ENCODE measurements at places on chromosomes 6 and 20. TPM values are rescaled to one million over a fixed set of nuclear protein-coding genes. Genes with fewer than 3 reads are reported as not detected.
A peak's percentile ranks its signal among the peaks of the same experiment; 100 is the strongest.

Gene GSTA3
- total RNA-seq: not detected

Gene DNAH8
- total RNA-seq: 0.22 TPM

Gene TP53TG5
- total RNA-seq: not detected

Gene HCRTR2
- not detected for total RNA-seq

Gene GTSF1L
- total RNA-seq: not detected

Gene FLRT3
- total RNA-seq: not detected

Gene MATN4
- total RNA-seq: 0.31 TPM

Gene HLA-DRB5
- total RNA-seq: 53.6 TPM

Gene ETV7
- total RNA-seq: 19.8 TPM

Gene SLC17A1
- not detected for total RNA-seq

Gene SNTA1
- 1.5 TPM for total RNA-seq

DNA sequence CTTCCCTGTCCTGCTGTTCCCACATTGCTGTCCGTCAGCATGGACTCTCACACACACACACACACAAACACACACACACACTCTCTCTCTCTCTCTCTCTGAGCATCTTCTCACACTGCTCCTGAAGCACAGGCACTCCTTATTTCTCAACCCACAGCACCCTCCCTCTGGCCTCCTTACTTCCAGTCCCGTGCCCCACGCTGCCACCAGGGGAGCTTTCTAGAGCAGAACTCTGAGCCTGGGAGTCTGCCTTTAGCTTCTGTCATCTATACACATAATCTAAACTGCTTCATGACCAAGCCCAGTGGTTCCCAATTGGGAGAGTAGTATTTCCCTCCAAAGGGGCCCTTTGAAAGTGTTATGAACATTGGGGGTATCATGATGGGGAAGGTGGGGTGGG is 29.1 kb downstream of the HECA start:
- H3K36me3 ChIP-seq: peaks cover 13% of the 10 kb centered on the region
- peak overlapping the region; percentile 82 for H3K27ac ChIP-seq
- H3K4me1 ChIP-seq: peaks cover 74% of the 10 kb centered on the region
- DNase-seq: no peak
- H3K4me3 ChIP-seq: peak overlapping the region; percentile 38
- no peaks in the 10 kb centered on the region for H3K27me3 ChIP-seq

- H3K4me3 ChIP-seq: no peak overlapping the region
- H3K4me1 ChIP-seq: no peaks in the 10 kb centered on the region
- H3K36me3 ChIP-seq: no peaks in the 10 kb centered on the region
- no peak for DNase-seq
- H3K27ac ChIP-seq: no peak overlapping the region
These were observed 150.7 kb downstream of the DOK5 start for GRCh38 chr20:54626126-54626525.

- no peaks in the 10 kb centered on the region for H3K4me1 ChIP-seq
- H3K27me3 ChIP-seq: no peaks in the 10 kb centered on the region
- no peak overlapping the region for H3K27ac ChIP-seq
These were observed 289.1 kb upstream of the MANEA start for GRCh38 chr6:95288251-95288650.

- no peak for DNase-seq
- H3K4me1 ChIP-seq: no peaks in the 10 kb centered on the region
- no peak overlapping the region for H3K4me3 ChIP-seq
- no peaks in the 10 kb centered on the region for H3K27me3 ChIP-seq
These were observed 1.6 kb upstream of the ADIG start for GRCh38 chr20:38579219-38579910.

DNA sequence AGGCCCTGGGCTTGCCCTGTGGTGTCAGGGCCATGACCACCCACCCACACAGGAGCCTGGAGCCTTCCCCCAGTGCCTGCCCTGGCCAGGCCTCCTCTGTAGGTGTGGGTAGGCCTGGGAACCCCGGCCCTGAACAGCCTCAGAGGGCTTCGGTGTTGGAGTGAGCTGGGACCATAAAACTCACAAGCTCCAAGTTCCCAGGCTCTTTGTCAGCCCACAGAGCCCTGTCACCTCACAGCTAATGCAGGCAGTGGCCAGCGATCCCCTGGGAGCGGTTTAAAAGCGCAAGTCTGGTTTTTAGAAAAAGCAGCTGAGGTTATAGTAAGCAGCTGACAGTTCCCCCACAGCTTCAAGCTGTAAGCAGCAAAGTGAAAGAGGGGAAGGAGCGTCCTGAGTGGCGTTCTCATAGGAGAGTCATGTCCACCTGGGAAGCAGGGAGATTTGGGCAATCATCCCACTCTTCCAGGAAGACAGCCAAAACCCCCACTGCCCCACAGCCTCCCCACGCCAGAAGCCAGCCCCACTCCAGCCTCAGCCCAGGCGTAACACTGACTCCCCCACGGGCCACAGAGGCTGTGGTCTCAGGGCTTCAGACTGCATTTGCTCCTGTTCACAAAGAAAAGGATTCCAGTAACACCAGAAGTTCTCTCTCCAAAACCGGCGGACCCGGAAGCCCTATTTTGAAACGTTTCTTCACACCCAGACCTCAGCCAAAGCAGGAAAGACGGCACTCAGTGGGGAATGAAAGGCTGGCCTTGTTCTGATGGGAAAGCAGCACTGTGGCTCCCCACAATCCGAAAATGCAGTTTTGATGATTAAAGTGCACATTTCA is 34.3 kb upstream of the FOXC1 start:
- no peak for DNase-seq
- no peak overlapping the region for H3K27ac ChIP-seq
- peaks cover 16% of the 10 kb centered on the region for H3K36me3 ChIP-seq
- H3K27me3 ChIP-seq: peaks cover 15% of the 10 kb centered on the region
- no peaks in the 10 kb centered on the region for H3K4me1 ChIP-seq
- H3K4me3 ChIP-seq: no peak overlapping the region

GRCh38 chr6:24339932-24340331 is 17.9 kb downstream of the DCDC2 start:
- H3K36me3 ChIP-seq: peaks cover 18% of the 10 kb centered on the region
- no peak overlapping the region for H3K4me3 ChIP-seq
- peaks cover 23% of the 10 kb centered on the region for H3K27me3 ChIP-seq
- H3K4me1 ChIP-seq: no peaks in the 10 kb centered on the region

DNA sequence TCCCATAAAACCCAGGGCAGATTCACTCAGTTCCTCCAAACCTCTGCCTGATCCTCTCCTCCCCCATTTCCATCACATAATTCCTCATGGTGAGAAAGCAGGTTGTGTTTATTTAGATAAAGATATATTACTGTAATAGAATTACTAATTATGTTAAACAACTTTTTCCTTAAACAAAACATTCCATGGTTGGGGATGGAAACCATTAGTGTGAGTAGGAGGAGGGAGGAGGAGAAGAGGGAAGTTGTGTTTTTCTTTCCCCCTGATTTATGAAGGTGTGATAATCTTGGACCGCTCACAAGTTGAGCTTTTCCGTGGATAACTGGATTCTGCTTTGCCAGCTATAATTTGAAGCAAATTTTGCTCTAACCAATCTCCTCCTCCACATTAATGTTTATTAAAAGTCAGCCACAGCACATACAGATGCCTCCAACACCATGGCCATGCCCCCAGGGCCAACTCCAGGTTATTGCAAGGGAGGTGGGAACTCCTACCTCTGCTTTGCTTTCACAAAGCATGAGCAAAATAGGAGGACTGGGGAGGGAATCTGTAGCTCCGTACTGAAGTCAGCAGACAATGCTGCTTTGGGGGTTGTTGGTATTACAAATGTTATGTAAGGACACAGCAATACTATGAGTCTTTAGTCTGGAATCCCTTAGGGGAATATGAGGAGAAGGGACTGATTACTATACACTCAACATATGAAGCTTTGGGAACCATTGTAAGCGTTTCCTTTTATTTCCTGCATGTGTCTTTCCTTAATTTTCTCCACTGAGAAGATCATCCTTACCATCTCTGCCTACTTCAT is 542.0 kb downstream of the DHX35 start:
- no peak overlapping the region for H3K27ac ChIP-seq
- H3K27me3 ChIP-seq: no peaks in the 10 kb centered on the region
- no peak for DNase-seq
- no peaks in the 10 kb centered on the region for H3K4me1 ChIP-seq

DNA sequence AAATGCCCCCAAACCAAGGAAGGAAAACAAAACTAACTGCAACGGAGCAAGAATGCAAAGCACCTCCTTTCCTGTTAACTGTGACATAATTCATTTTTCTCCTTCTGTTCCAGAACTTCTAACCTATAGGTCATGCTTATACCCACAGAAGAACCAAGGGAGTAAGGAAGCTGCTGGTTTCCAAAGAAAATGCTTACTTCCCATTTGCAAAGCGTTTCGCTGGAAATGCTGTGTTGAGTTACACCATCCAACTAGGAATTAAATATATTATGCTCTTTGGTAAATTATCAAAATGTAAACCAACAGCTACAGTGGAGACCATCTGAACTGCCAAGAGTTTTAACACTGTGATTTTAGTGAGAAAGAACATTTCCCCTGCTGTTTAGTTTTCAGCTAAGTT is 42.9 kb downstream of the ATXN1 start:
- peaks cover 43% of the 10 kb centered on the region for H3K4me1 ChIP-seq
- no peaks in the 10 kb centered on the region for H3K36me3 ChIP-seq
- DNase-seq: no peak

- no peaks in the 10 kb centered on the region for H3K27me3 ChIP-seq
- no peak overlapping the region for H3K4me3 ChIP-seq
- no peaks in the 10 kb centered on the region for H3K36me3 ChIP-seq
- H3K4me1 ChIP-seq: no peaks in the 10 kb centered on the region
These were observed 105.3 kb upstream of the CDYL start for GRCh38 chr6:4670824-4671409.

- H3K4me1 ChIP-seq: peaks cover 5% of the 10 kb centered on the region
- H3K27ac ChIP-seq: no peak overlapping the region
- no peak for DNase-seq
- H3K36me3 ChIP-seq: peaks cover 23% of the 10 kb centered on the region
- no peaks in the 10 kb centered on the region for H3K27me3 ChIP-seq
- no peak overlapping the region for H3K4me3 ChIP-seq
These were observed 123.5 kb upstream of the SAMD5 start for GRCh38 chr6:147384737-147385710.

GRCh38 chr20:57698116-57698866 is 11.5 kb downstream of the PMEPA1 start:
- peaks cover 16% of the 10 kb centered on the region for H3K27me3 ChIP-seq
- no peak for DNase-seq
- H3K27ac ChIP-seq: no peak overlapping the region
- no peaks in the 10 kb centered on the region for H3K4me1 ChIP-seq
- peak overlapping the region; percentile 59 for H3K4me3 ChIP-seq

GRCh38 chr20:53828682-53829254 is 235.1 kb upstream of the ZNF217 start:
- H3K4me1 ChIP-seq: peaks cover 24% of the 10 kb centered on the region
- H3K27ac ChIP-seq: peak overlapping the region; percentile 93
- H3K36me3 ChIP-seq: peaks cover 5% of the 10 kb centered on the region
- DNase-seq: no peak

DNA sequence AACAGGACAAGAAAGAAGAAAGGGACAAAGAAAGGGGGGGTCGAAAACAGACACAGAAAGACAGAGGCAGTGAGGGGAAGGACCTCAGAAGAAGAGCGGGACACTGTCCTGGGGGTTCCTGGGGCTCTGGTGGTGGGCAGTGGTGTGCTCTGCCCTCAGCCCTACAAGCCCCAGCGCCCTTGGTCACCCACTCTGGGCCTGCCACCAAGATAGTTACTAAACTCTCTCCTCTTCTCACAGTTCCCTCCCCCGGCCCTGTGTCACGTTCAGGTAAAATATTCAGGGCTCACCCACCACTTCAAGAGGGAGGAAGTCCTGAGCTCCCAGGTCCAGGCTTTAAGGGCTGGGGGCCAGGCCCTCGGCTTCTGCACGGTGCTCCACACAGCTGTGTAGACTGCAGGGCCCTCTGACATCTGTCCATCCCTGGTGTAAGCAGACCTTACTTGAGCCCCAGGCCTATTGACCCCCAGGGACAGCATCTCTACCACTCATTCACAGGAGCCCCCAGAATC is 87.4 kb downstream of the MRPL14 start:
- no peak overlapping the region for H3K27ac ChIP-seq
- DNase-seq: no peak
- H3K36me3 ChIP-seq: no peaks in the 10 kb centered on the region
- H3K4me1 ChIP-seq: peaks cover 9% of the 10 kb centered on the region
- peaks cover 10% of the 10 kb centered on the region for H3K27me3 ChIP-seq

GRCh38 chr20:24724982-24725533 is 224.0 kb upstream of the CST7 start:
- H3K4me1 ChIP-seq: peaks cover 5% of the 10 kb centered on the region
- no peaks in the 10 kb centered on the region for H3K36me3 ChIP-seq
- DNase-seq: no peak

GRCh38 chr6:20778912-20779311 is 244.7 kb downstream of the CDKAL1 start:
- DNase-seq: no peak
- H3K27me3 ChIP-seq: no peaks in the 10 kb centered on the region
- H3K36me3 ChIP-seq: peaks cover 17% of the 10 kb centered on the region
- H3K27ac ChIP-seq: no peak overlapping the region
- H3K4me3 ChIP-seq: no peak overlapping the region

- no peak overlapping the region for H3K4me3 ChIP-seq
- DNase-seq: no peak
- H3K36me3 ChIP-seq: no peaks in the 10 kb centered on the region
- H3K4me1 ChIP-seq: no peaks in the 10 kb centered on the region
- H3K27ac ChIP-seq: no peak overlapping the region
- no peaks in the 10 kb centered on the region for H3K27me3 ChIP-seq
These were observed 528.7 kb downstream of the DOK5 start for GRCh38 chr20:55004044-55004443.

DNA sequence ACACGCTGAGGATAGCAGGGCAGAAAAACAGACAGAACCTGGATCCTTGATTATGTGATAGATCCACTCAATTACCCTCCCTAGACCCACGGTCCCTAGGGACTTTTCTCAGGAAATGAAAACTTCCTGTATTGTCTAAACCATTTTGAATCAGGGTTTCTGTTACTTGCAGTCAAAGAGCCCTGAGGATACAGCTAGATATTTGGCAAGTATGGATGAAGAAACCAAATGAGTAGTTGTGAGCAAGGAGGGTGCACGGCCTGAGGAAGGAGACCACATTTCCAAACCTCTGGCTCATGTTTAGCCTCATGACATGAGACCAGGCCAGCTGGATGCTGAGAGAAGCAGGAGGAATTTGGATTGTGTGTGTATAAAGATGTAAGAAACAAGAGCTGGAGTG is 91.6 kb downstream of the MRPL14 start:
- no peak overlapping the region for H3K4me3 ChIP-seq
- H3K4me1 ChIP-seq: peaks cover 4% of the 10 kb centered on the region

GRCh38 chr20:37354210-37355195 is 8.6 kb downstream of the SRC start:
- no peaks in the 10 kb centered on the region for H3K36me3 ChIP-seq
- peaks cover 9% of the 10 kb centered on the region for H3K4me1 ChIP-seq
- no peak overlapping the region for H3K4me3 ChIP-seq
- no peaks in the 10 kb centered on the region for H3K27me3 ChIP-seq
- DNase-seq: no peak

DNA sequence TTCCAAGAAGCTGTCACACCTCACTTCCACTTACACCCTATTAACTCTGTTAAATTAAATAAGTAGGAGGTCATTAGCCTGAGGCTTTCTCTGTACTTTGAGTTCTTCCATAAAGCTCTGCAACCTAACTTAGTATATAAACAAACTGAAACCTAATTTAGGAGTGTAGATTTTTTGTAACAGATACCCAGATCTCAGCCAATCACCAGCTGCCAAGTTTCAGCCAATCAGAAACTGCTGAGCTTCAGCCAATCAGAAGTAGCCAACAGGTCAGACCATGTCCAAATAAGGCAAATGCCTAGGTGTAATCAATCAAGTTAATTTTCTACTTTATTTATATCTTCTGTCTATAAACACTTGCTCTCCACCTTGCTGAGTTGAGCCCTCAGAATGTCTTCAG is 142.7 kb upstream of the SULF2 start:
- peaks cover 20% of the 10 kb centered on the region for H3K27me3 ChIP-seq
- H3K36me3 ChIP-seq: no peaks in the 10 kb centered on the region
- no peak for DNase-seq
- H3K4me1 ChIP-seq: no peaks in the 10 kb centered on the region

Measured in natural killer cell treated with Interleukin-12 subunit alpha and Interleukin-12 subunit beta and Interleukin-15 and Interleukin-18, amount 100 ng/mL, for 72 hours (primary cell).